Prostate gland (tissue), 2 donors: ENCODE measurements at places on chromosomes 3 and 15. TPM values are rescaled to one million over a fixed set of nuclear protein-coding genes. Genes with fewer than 3 reads are reported as not detected.

PODXL2 gene
- 63.9 TPM for total RNA-seq

ZNF710 gene
- total RNA-seq: 13.6 TPM

GNAT1 gene
- total RNA-seq: not detected

GCSAM gene
- 1.4 TPM for total RNA-seq

EPHA3 gene
- 11.9 TPM for total RNA-seq

RARRES1 gene
- 67.9 TPM for total RNA-seq

CELSR3 gene
- total RNA-seq: 6.4 TPM

ADAMTSL3 gene
- total RNA-seq: 25.2 TPM

MOBP gene
- 2.4 TPM for total RNA-seq

GADL1 gene
- total RNA-seq: not detected

CFAP100 gene
- total RNA-seq: not detected

ACTL6A gene
- 35.6 TPM for total RNA-seq

GRCh38 chr3:142450189-142450588 is 2.4 kb upstream of the XRN1 start:
- H3K36me3 ChIP-seq: no peaks in the 10 kb centered on the region
- H3K27me3 ChIP-seq: no peaks in the 10 kb centered on the region
- no peak overlapping the region for H3K27ac ChIP-seq
- no peaks in the 10 kb centered on the region for H3K4me1 ChIP-seq
- no peak overlapping the region for H3K4me3 ChIP-seq
- DNase-seq: no peak

GRCh38 chr3:65955792-65956477 is 82.8 kb downstream of the MAGI1 start:
- H3K27ac ChIP-seq: peak overlapping the region; percentile 83
- H3K27me3 ChIP-seq: no peaks in the 10 kb centered on the region
- H3K36me3 ChIP-seq: no peaks in the 10 kb centered on the region
- DNase-seq: no peak
- no peaks in the 10 kb centered on the region for H3K4me1 ChIP-seq
- no peak overlapping the region for H3K4me3 ChIP-seq

GRCh38 chr3:109702252-109702651 is 364.9 kb upstream of the DPPA4 start:
- H3K4me1 ChIP-seq: no peaks in the 10 kb centered on the region
- H3K27me3 ChIP-seq: no peaks in the 10 kb centered on the region
- no peak overlapping the region for H3K27ac ChIP-seq
- no peaks in the 10 kb centered on the region for H3K36me3 ChIP-seq
- DNase-seq: no peak

GRCh38 chr15:39226169-39226937 is 354.5 kb upstream of the THBS1 start:
- no peaks in the 10 kb centered on the region for H3K36me3 ChIP-seq
- H3K27me3 ChIP-seq: no peaks in the 10 kb centered on the region
- no peak for DNase-seq
- no peak overlapping the region for H3K4me3 ChIP-seq
- H3K4me1 ChIP-seq: no peaks in the 10 kb centered on the region
- H3K27ac ChIP-seq: no peak overlapping the region

DNA sequence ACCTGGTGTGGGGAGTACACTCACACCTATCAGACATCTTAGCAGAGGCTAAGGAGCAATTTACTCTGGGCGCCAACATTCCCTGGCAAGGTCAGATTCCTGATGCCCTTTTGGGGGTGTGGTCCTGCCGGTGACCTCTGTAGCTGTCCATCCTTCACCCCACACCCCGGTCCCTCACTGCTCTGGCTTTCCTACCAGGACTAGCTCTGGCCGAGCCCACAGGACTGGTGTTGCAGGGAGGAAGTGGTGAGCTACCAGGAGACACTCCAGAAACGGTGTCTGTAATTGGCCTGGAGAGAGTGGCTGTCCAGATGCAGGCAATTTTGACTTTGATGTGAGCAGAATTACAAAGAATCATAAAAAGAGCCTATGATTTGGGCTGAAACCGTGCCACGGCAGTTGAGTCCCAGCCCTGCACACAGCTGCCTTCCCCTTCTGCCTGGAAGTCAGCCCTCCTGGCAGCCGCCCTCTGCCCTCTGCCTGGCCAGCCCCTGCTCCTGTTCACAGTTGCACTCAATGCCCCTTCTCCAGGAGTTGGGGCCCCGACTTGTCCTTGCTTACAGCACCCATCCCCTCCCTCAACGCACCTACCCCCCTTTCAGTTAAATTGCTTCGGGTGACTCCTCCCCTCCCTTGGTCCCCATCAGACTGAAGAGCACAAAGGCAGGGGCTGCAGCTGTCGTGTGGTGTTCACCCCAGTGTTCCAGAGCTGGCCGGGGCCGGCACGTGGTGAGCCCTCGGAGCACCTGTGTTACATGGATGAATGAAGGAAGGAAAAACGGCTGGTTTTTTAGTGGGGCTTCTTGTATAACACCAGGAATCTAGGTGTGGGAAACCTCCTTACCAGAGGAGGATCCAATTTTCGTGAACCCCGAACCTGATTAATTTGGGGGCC is 80.2 kb upstream of the TPM1 start:
- no peak for DNase-seq
- no peak overlapping the region for H3K4me3 ChIP-seq
- no peak overlapping the region for H3K27ac ChIP-seq

DNA sequence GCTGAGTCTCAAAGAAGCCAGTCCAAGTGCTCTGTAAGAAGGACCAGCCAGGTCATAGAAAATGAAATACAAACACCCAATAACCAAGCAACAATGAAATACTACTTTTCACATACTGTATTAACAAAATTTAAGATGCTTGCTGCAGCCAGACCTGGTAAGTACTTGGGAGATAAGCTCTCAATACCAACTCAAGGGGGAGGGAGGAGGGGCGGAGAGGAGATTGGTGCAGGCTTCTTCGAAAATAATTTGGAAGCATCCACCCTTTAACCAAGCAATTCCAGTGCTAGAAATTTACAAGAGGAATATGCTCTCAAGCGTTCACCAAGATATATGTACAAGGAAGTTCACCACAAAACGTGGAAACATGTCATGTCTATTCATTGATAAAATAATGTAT is 7.6 kb upstream of the LRRC2 start:
- no peaks in the 10 kb centered on the region for H3K4me1 ChIP-seq
- no peaks in the 10 kb centered on the region for H3K36me3 ChIP-seq
- no peak for DNase-seq
- no peak overlapping the region for H3K4me3 ChIP-seq

- H3K4me1 ChIP-seq: no peaks in the 10 kb centered on the region
- H3K27ac ChIP-seq: no peak overlapping the region
- H3K27me3 ChIP-seq: no peaks in the 10 kb centered on the region
These were observed 891 bp downstream of the EXOG start for GRCh38 chr3:38497031-38497430.

- no peak overlapping the region for H3K4me3 ChIP-seq
- no peaks in the 10 kb centered on the region for H3K27me3 ChIP-seq
- no peak for DNase-seq
- no peak overlapping the region for H3K27ac ChIP-seq
- H3K4me1 ChIP-seq: no peaks in the 10 kb centered on the region
- H3K36me3 ChIP-seq: no peaks in the 10 kb centered on the region
These were observed 195.1 kb downstream of the DTWD1 start for GRCh38 chr15:49815950-49816349.

DNA sequence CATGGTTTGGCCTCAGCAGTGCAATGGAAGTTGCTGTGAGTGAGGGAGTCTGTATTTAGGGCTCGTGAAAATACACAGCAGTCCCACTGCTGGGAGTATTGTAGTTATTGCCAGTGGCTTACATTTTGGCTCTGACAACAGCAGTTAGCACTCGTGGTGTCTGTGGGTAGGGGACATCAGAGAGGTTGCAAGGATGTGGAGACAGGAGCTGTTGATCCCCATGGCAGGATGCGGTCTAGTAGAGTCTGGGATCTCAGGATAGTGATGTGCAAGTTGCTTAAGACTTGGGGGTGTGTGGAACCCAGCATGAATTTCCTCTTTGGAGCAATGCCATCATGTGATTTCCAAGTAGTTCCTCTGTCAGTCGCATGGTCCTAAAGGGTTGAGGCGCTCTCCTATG is 59.9 kb downstream of the GALK2 start:
- no peak overlapping the region for H3K27ac ChIP-seq
- H3K4me1 ChIP-seq: no peaks in the 10 kb centered on the region
- no peaks in the 10 kb centered on the region for H3K36me3 ChIP-seq
- H3K27me3 ChIP-seq: no peaks in the 10 kb centered on the region
- H3K4me3 ChIP-seq: no peak overlapping the region
- DNase-seq: no peak

DNA sequence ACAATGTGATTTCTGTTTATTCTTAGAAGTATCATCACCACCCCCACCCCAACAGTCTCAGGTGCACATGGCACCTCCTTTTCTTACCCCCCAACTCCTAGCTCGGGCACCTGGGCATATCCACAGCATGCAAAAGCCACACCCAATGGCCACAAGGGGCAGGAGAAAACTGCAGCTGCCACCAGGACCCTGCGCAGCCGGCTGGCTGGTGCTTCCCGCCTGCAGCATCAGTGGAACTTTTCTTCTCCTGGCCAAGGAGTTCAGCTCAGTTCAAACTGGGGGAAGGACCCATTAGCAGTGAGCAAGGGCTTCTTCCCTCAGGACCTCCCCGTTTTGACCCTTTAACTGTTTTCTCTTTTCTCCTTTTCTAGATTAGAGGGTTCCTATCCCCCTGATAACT is 44.8 kb downstream of the TM4SF18 start:
- H3K4me3 ChIP-seq: no peak overlapping the region
- H3K27me3 ChIP-seq: no peaks in the 10 kb centered on the region
- H3K36me3 ChIP-seq: no peaks in the 10 kb centered on the region
- H3K27ac ChIP-seq: no peak overlapping the region

- DNase-seq: no peak
- no peak overlapping the region for H3K27ac ChIP-seq
- no peaks in the 10 kb centered on the region for H3K27me3 ChIP-seq
- H3K4me3 ChIP-seq: no peak overlapping the region
- H3K4me1 ChIP-seq: no peaks in the 10 kb centered on the region
These were observed 65.7 kb downstream of the OCA2 start for GRCh38 chr15:28033443-28033842.

DNA sequence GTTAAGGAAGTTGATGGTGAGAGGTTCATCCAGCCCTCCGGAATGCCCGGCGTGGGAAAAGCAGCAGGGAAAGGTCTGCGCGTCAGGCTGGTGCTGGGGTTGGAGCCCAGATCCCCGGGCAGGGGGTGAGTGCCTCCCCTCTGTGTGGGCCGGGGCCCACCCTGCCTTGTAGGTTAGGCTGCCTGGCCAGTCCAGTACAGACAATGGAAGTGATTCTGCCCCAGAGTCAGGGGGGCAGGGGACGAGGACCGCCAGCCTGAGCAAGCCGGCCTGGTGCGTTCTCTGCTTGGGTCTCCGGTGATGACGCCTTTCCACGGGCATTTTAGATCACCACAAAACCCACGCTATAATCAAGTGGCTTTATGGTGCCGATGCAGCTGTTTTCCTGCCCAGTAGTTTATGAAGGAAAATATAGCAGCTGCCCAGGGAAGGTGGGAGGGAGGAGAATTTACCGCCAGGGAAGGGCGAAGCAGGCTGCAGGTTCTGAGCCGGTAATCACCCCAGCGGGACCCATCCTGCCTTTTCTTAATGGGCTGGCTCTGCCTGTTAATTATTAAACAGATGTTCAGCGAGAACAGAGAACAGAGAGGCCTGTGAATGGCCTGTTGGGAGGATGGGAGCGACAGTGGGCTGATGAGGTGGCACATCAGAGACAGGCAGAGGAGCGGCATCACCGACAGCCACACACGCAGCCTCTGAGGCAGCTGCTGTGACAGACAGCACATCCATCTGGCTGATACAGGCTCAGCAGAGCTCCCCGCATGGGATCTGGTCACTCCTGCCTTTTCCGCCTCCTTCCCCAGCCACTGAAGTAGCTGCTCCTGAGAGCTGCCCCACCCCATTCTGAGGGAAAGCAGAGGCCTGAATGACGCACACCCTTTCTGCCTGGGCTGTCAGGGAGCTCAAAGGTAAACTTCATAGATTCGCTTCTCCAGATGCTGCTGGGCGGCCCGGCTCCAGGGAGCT is 35.2 kb downstream of the BDH1 start:
- H3K27me3 ChIP-seq: no peaks in the 10 kb centered on the region
- H3K4me3 ChIP-seq: no peak overlapping the region
- no peak overlapping the region for H3K27ac ChIP-seq
- no peaks in the 10 kb centered on the region for H3K4me1 ChIP-seq

- DNase-seq: no peak
- no peaks in the 10 kb centered on the region for H3K36me3 ChIP-seq
- H3K27me3 ChIP-seq: no peaks in the 10 kb centered on the region
- H3K4me3 ChIP-seq: no peak overlapping the region
- no peaks in the 10 kb centered on the region for H3K4me1 ChIP-seq
- no peak overlapping the region for H3K27ac ChIP-seq
These were observed 88.7 kb upstream of the TNIK start for GRCh38 chr3:171548917-171549316.

DNA sequence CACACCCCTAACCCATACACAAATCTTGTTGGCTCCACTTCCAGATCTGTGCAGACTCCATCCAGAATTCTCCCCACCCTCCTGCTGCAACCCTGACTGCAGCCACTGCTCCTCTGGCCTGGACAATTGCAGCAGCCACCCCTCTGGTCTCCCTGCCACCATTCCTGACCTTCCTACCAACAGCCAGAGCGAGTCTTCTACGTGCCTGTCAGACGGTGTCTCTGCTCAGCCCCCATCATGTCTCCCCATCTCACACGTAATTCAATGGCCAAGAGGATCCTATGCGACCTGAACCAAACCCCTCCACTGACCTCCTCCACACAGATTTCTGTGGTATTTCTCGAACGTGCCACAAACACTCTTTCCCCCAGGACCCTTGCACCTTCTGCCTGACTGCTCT is 103.3 kb downstream of the TPRA1 start:
- H3K4me1 ChIP-seq: no peaks in the 10 kb centered on the region
- H3K36me3 ChIP-seq: no peaks in the 10 kb centered on the region
- no peak overlapping the region for H3K27ac ChIP-seq
- no peak for DNase-seq

DNA sequence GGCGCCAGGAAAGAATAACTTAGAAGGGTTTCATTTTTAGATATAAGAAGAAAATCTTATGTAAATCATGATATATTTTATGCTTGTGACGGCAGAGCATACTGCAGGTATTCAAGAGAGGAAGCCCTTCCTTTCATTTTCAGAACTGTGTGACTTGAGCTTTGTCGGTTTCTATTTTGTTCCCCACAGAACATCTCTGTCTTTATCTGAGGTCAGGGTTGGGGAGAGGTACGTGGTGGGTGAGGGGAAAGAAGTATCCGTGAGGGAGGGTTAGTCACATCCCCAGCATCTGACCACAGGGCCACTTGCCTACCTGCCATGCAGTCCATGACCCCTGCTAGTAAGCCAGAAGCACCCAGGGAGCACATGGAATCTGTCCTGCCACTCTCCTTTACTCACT is 126.5 kb downstream of the DGKG start:
- H3K4me1 ChIP-seq: no peaks in the 10 kb centered on the region
- no peak overlapping the region for H3K4me3 ChIP-seq
- no peak overlapping the region for H3K27ac ChIP-seq
- H3K27me3 ChIP-seq: no peaks in the 10 kb centered on the region

- no peaks in the 10 kb centered on the region for H3K36me3 ChIP-seq
- H3K4me3 ChIP-seq: no peak overlapping the region
- H3K27me3 ChIP-seq: no peaks in the 10 kb centered on the region
- no peak for DNase-seq
- peaks cover 4% of the 10 kb centered on the region for H3K4me1 ChIP-seq
- no peak overlapping the region for H3K27ac ChIP-seq
These were observed 2.3 kb upstream of the TNFAIP8L3 start for GRCh38 chr15:51096976-51097375.
